ENCODE measurements at places on chromosomes 13 and 19.

- no peak for DNase-seq
Measured at GRCh38 chr13:104586051-104586746, 1520.0 kb upstream of the SLC10A2 start.

DNA sequence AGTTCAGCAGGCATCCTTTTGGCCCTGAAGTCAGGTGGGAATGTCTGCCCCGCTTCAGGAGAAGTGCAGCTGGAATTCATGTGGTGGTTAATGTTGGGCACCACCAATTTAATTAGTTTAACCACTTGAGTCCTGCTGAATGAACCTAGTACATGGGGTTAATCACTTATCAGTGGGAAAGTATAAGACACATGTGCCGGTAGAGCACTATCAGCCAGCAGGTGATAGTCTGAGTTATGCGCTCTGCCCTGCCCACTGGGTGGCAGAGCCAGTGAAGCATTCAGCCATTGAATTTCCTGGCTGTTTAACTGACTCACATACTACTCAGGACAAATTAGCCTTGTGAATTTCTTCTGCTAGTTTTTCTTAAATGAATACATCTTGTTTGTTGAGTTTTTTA is 789.7 kb upstream of the PRR20A start:
- no peak for DNase-seq

GRCh38 chr13:60757501-60758215 is 360.6 kb downstream of the TDRD3 start:
- no peak for DNase-seq

- no peak for DNase-seq
Measured at GRCh38 chr13:33212396-33212795, 73.2 kb downstream of the STARD13 start.

- no peak for DNase-seq
Measured at GRCh38 chr13:110794209-110794608, 80.7 kb downstream of the ING1 start.

DNA sequence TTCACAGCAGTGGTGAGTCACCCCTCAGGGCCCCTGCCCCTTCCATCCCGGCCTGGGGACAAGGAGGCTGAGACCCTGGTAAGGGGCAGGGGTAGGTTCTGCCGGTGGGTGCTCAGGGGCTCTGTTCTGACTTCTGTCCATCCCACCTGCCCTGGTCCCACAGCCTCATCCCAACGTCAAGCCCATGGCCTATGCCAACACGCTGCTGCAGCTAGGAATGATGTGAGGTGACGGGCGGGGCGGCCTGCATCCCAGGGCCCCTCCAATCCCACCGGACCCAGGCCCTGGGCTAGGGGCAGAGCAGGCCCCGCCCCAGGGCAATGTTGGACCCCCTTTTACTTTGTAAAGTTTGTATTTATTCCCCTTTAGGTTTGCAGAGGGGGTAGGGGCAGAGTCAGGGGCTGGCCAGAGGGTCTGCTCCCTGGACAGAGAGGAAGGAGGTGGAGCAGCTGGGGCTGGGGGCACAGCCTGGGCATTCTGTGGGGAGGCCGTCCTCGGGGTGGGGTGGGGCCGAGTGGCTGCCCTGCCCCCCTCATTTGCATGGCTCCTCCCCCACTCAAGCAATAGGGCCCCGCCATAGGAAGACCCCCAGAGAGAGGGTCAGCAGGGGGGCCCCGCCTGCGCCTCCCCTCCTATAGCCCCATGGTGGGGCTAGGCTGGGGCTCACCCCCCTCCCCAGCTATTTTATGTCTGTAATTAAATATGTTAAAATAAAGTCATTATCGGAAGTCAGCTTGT is 23.1 kb downstream of the CCDC8 start:
- no peak for DNase-seq

DNA sequence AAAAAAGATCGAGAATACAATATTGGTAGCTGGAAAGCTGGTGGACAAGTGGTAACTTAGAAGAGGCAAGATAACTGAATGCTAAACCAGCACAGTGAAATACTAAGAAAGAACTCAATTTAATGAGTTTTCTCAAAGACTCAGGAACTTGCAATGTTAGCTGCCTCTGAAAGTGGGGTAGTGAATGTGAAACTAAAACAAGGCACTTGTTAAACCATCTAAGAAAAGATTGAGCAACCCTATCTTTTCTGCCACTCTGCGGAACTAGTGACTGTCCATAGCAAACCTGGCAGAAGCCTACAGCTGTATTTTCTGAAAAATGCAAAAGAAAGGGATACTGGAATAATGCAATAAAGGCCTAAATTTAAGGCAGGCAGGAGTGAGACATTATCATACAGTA is 1574.4 kb upstream of the PRR20A start:
- DNase-seq: no peak

GRCh38 chr19:56988299-56988698 is 131.5 kb upstream of the USP29 start:
- DNase-seq: no peak
